ENCODE measurements at places on chromosomes 16 and 17.

GRCh38 chr17:64102627-64103390, 27.1 kb downstream of the ERN1 start:
- no peak for DNase-seq

GRCh38 chr16:86581458-86581857, 3.1 kb downstream of the FOXL1 start:
- DNase-seq = no peak

DNA sequence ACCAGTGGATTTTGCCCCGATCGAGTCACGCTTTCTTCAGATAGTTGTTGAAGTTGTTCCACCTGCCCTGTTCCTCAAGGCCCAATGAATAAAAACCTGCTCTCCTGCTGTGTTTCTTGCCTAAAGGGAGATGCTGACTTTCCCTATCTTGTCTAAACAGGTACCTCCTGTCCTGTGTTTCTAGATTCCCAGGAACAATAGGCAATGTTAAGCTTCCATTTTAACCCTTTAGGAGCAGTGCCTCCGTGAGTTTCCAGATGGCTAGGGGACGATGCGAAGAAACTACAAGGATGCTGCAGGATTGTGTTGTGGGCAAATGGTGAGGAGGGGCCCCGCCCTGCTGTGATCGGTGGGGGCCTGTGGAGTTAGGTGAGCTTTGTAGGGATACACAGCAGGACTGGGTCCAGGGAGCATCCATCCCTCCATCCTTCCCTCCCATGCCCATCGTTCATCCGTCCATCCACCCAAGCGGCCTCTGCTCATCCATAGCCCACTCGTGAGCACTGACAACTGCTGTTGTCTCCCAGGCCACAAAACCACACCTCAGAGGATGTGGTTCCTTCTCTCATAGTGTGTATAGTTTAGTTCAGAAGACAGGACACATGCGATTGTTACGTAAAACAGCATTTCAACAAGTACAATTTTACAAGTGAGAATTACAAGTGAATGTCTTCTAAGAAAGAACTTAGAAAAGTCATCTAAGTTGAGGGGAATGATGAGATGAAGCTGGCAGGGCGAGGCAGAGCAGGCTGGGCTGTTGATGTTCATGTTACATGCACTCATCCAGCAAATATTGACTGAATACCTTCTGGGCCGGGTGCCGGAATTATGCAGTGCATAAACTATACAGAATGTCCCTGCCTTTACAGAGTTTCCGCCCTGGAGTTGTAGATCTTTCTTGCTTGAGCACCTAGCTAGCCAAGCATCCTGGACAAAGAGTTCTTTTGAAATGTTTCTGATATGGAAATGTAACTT, 5.2 kb downstream of the ARSG start:
- no peak for DNase-seq

- peak; percentile 55 for DNase-seq
These were observed 229.6 kb downstream of the MRTFB start for GRCh38 chr16:14300705-14301168.

- no peak for DNase-seq
These were observed 479.3 kb upstream of the ZFHX3 start for GRCh38 chr16:73527187-73527586.

Data from NCI-H2227 treated with DMSO at 0.1 percent for 48 hours (cell line).